ENCODE measurements at places on chromosomes 12 and 14.

GRCh38 chr14:34049790-34050189 is 98.9 kb upstream of the EGLN3 start:
- no peak for DNase-seq

DNA sequence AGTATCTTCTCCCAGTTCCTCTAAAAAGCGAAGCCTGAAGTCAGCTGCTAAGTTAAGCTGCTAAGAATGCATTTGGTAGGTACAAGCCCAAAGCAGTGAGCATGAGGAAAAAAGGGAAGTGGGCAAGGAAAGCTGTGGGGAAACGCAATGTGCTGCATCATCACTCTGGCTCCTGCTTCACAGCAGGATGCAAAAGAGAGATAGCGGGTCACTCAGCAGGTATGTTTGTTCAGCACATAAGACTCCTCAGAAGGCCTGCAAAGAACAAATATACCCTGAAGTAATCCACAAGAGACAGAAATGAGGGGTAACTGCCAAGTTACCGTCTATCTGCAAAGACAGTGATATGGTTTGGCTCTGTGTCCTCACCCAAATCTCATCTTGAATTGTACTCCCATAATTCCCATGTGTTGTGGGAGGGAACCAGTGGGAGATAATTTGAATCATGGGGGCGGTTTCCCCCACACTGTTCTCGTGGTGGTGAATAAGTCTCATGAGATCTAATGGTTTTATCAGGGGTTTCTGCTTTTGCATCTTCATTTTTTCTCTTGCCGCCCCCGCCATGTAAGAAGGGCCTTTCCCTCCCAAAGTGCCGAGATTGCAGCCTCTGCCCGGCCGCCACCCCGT is 127.4 kb upstream of the EGLN3 start:
- DNase-seq: no peak

GRCh38 chr12:68863109-68863770 is 55.3 kb downstream of the MDM2 start:
- no peak for DNase-seq

DNA sequence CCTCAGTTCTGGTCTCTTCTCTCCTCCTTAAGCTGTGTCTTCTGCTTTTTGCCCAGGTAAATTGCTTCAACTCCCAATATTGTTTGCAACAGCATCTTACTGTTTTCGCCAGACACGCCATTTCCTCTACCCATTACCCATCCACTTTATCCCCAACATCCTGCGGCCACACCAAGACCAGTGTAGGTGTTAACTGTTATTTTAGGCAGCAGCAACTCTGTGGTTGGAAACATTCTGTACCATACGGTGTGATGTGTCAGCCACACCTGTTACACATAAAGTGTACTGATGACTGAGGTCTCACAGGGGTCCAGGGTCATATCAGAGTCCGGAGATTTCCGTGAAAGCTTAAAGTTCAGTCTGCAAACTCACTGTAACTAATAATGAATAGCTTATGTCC is 21.8 kb upstream of the KLRD1 start:
- no peak for DNase-seq

DNA sequence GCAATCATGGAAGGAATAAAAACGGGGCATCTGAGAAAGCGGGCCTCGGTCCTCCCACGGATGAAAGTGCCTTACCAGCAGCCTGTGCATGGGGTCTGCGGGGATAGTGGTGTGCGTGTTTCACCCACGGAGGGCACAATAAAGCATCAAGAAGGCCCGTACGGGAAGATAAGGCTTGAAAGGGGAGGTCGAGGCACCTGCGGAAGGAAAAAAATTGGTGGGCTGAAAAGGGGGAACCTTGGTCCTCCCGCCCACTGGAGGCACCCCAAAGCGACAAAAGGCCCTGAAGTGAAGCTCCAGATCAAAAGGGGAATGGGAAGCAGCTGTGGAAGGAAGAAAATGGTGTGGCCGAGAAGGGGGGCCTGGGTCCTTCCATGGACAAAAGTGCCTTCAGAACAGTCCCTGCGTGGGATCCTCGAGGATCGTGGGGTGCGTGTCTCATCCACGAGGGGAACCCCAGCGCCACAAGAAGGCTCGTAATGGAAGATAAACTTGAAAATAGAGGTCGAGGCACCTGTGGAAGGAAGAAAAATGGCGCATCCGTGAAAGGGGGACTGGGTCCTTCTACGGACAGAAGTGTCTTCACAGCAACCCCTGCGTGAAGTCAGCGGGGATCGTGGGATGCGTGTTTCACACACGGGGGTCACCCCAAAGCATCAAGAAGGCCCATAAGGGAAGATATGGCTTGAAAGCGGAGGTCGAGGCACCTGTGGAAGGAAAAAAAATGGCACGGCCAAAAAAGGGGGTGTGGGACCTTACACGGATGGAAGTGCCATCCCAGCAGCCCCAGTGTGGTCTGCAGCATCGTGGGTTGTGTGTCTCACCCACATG is 276.9 kb downstream of the ALG10 start:
- no peak for DNase-seq

DNA sequence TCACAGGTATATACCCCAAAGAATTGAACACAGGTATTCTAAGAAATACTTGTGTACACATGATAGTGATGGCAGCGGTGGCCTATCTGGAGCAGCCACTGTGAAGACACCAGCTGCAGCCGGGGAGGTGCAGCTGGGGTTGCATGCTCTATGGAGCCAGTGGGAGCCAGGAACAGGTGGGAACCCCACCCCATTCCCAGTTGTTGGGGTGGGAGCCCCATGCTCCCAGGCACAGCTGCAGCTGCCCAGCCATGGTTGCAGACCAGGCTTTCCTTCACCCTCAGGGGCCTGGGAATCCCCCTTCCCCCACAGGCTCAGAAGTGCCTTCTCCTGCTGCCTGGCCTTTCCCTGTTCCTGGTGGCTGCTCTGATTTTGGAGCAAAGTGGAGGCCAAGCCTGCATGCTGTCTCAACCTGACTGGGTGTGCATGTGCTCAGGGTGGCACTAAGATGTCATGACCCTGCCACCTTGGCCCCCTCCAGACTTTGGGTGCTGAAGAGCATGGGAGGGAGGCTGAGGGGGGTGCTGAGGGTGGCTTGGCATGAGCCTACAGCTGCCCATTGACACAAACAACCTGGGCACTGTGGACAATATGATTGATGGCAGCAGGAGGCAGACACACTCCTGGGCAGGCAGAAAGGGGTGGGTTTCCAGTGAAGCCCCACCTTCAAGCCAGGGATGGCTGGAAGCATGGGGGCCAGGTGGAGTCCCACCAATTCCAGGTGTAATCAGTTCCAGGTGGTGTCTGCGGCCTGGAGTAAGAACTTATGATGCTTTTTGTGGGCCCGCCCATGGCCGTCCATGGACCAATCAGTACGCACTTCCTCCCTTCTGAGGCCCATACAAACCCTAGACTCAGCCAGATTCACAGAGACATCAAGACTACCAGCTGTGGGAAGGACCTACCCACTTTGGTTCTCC is 234.7 kb downstream of the ADGRD1 start:
- DNase-seq: no peak

GRCh38 chr14:60090864-60091519 is 731 bp upstream of the PCNX4 start:
- peak; percentile 18 for DNase-seq

GRCh38 chr14:43413084-43413483 is 1094.0 kb downstream of the FSCB start:
- DNase-seq: peak; percentile 12

DNA sequence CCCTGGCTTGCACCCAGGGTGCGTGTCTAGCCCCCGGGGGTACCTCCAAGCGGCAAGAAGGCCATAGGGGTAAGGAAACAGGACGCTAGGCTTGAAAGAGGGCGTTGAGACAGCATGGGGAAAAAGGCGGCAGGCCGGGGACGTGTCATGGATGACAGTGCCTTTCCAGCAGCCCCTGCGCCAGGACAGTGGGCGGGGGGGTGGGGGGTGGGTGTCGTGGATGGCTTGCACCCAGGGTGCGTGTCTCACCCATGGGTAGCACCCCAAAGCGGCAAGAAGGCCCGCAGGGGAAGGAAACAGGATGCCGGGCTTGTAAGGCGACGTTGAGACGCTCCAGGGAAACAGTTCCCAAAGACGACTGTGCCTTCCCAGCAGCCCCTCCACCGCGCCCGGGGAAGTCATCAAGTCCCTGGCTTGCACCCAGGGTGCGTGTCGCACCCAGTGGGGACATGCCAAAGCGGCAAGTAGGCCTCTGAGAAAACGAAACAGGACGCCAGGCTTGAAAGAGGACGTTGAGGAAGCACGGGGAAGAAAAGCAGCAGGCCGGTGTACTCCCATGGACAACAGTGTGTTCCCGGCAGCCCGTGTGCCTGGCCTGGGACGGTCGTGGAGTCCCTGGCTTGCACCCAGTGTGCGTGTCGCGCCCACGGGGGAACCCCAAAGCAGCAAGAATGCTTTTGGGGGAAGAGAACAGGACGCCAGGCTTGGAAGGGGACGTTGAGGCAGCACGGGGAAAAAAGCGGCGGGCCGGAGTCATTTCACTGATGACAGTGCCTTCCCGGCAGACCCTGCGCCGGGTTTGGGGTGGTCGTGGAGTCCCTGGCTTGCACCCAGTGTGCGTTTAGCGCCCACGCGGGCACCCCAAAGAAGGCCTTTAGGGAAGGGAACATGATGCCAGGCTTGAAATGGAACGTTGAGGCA is 163.5 kb upstream of the ALG10B start:
- no peak for DNase-seq

- no peak for DNase-seq
Measured at GRCh38 chr12:119682639-119683252, 14.8 kb downstream of the PRKAB1 start.

DNA sequence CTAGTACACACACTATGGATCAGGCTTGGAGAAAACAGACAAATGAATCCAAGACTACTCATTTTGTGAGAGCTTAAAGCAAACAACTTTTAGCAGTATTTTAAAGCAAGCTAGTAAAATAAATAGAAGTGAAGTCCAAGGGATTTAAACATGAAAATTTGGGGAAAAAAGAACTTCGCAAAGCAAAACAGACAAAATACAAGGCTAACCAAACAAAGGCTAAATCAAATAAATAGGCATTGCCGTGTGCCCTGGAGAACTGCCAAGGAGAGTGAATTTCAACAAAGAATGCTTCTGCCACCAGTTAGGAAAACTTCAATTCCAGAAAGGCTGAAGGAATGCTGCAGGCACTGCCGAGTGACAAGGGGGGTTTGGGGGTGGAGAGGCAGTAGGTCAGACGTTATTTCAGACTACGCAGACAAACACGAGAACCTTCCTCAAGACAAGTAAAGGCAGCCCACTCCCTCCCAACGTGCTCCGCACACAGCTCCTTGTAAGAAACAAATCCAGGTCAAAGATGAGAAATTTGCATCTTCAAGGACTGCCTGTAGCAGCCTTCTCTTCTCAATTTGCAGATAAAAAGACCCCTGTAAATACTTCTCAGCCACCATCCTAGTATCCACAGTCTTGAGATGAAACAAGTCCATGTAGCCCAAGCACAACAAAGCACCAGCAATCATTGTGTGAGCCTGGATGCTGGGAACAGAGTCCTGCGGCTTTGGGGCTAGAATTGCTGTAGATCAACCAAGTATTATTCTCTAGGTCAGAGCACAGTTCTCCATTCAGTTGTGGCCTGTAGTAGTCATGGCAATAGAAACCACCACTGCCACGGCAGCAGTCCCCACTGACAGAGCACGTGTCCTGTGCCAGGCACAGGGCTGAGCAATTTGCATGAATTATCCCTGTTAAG is 43.3 kb downstream of the EFCAB11 start:
- DNase-seq: peak; percentile 10

GRCh38 chr12:80443974-80444666 is at the start of gene PTPRQ:
Gene PTPRQ, plus strand, starts transcription at chr12:80444235. Its CDS starts 111 bp downstream, at chr12:80444346.
- no peak for DNase-seq

DNA sequence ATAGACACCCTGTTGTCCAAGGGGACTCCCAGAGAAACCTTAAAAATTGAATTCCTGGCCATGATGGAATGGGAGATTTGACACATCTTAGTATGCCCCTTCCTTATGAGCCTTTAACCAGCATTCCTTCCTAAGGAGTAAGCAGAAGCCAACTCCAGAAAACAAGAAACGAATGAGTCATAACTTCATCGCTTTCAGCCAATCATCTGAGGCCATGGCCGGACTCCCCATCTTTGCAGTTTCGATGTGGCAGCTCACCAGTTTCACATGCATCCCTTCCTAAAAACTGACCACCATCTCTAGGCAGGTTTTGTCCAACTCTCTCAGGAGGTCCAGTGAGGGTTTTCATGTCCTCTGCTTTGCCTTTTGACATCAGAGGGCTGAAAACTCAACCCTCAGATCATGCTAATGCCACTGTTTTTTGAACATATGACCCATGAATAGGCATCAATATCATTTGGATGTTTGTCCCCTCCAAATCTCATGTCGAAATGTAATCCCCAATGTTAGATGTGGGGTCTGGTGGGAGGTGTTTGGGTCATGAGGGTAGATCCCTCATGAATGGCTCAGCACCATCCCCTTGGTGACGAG is 19.9 kb downstream of the DAAM1 start:
- DNase-seq: no peak

GRCh38 chr14:89428546-89429198 is 11.6 kb upstream of the FOXN3 start:
- DNase-seq: no peak

DNA sequence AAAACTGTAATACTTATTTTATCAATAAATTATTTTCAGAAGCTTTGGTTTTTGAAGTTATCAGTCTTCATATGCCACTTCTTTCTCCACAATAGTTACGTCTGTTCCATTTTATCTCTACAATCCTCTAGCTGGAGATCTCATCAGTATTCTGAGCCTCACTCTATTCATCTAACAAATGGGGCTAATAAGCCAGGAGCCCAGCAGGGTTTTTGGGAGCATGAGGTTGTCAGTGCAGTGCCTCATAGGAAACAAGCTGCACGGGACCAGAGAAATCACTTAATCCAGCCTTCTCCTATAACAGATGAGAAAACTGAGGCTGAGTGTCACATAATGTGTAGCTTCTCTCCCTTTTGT is 501.9 kb upstream of the RGS6 start:
- DNase-seq: no peak

DNA sequence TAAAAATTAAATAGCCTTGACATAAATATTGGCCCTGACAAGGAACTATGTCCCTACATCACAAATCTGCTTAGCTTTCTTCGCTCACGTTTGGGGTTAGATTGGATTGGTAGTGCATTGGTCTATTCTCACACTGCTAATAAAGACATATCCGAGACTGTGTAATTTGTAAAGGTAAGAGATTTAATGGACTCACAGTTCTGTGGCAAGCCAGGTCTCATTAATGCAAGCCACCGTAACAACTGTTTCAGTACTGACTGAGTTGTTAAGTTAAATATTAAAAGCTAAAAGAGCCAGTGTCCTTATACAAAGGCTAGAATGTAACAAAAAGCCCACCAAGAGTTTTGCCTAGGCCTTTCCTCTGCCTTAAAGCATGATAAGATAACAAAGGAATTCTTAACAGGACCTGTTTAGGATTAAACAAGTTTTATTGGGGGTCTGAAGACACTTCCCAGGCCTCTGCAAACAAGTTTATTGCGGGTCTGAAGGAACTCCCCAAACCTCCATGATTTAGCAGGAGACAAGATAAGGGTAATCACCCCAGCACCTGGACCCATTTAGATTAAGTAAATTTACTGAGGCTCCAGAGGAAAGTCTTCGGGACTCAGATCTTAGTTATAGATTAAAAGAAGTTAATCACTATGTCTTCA is 88.2 kb upstream of the PTGDR start:
- DNase-seq: no peak

GRCh38 chr12:53986686-53987483 is 1.9 kb downstream of the HOXC10 start:
- no peak for DNase-seq

GRCh38 chr12:128852885-128853599 is at the start of gene GLT1D1:
Gene GLT1D1, plus strand, starts transcription at chr12:128853478. Its CDS starts 104 bp downstream, at chr12:128853582.
- no peak for DNase-seq

All from NCI-H774 (cell line).